ENCODE measurements at places on chromosomes 2 and 18.

GRCh38 chr18:10242936-10243680, 211.3 kb upstream of the APCDD1 start:
- no peak for DNase-seq

GRCh38 chr2:210623506-210623905, 67.1 kb downstream of the CPS1 start:
- peak; percentile 33 for DNase-seq

GRCh38 chr2:113135317-113135716, 7.9 kb downstream of the IL1RN start:
- no peak for DNase-seq

GRCh38 chr2:233436191-233436581, 81.9 kb downstream of the DGKD start:
- DNase-seq, result no peak

DNA sequence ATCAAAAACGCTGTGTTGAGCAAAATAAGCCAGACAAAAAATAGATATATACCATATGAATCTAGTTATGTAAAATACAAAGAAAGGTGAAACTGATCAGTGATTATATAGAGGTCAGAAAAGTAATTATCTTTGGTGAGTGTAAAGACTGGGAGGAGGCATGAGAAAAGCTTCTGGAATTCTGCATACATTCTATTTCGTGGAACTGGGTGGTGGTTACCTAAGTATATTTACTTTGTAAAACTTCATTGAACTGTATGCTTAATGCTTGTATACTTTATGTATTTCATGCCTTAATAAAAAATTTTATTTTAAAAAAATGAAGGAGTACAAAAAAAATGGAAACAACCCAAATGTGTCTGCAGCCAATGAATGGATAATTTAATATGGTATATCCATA, 153.1 kb upstream of the ALPP start:
- DNase-seq, result no peak

GRCh38 chr2:233247744-233248143, 3.7 kb upstream of the ATG16L1 start:
- no peak for DNase-seq

- DNase-seq, result no peak
These were observed 121.8 kb upstream of the CWC22 start for GRCh38 chr2:180128861-180129260.
